ENCODE measurements at places on chromosomes 11 and 22.

GRCh38 chr11:11558396-11558795 lies 63.4 kb downstream of the GALNT18 start:
- no peak for DNase-seq

GRCh38 chr22:37734964-37735451 lies 38.2 kb downstream of the TRIOBP start:
- DNase-seq = no peak

- no peak for DNase-seq
Observed at GRCh38 chr11:48011102-48011797, 30.9 kb downstream of the PTPRJ start.

GRCh38 chr22:50686794-50687193 lies 14.2 kb downstream of the SHANK3 start:
- no peak for DNase-seq
